ENCODE measurements at places on chromosomes 3 and 15.

- no peak for DNase-seq
Measured at GRCh38 chr3:7573330-7573729, 712.4 kb downstream of the GRM7 start.

DNA sequence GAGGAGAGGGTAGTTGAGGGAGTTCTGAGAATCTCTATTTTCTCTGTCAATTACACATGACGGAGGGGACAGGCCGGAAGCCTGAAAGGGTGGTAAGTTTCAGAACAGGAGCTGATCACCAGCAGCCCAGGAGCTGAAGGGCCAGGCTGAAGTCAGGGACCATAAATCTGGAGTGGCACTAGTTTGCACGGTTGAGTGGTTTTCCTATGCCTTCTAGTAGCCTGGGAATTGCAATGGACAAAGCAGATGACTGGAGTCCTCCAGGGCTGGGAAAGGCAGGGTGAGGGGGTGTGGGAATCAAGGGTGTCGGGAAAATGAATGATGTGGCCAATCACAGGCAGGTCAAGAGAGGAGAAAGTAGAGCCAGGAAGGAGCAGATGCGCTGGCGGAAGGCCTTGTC lies 72.5 kb downstream of the MAGEF1 start:
- no peak for DNase-seq

- peak; percentile 18 for DNase-seq
Measured at GRCh38 chr3:44795197-44795596, 33.6 kb downstream of the KIF15 start.

DNA sequence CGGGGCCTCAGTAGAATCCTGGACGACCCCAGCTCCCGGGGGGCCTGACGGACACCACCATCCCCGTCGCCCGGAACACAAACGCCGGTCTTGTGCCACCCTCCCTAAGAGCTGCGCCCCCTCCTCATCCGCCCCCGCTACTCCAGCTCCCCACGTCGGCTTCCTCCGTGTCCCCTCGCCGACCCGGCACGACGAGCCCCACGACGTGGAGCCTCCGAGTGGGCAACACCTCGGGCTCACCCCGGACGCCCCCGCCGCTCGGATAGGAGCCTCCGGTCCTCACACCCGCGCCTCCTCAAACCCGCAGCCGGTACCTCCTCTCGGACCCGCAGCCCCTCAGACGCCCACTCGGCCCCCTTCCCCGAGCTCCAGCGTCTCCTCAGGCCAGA lies 525 bp downstream of the NPTN start:
- no peak for DNase-seq

DNA sequence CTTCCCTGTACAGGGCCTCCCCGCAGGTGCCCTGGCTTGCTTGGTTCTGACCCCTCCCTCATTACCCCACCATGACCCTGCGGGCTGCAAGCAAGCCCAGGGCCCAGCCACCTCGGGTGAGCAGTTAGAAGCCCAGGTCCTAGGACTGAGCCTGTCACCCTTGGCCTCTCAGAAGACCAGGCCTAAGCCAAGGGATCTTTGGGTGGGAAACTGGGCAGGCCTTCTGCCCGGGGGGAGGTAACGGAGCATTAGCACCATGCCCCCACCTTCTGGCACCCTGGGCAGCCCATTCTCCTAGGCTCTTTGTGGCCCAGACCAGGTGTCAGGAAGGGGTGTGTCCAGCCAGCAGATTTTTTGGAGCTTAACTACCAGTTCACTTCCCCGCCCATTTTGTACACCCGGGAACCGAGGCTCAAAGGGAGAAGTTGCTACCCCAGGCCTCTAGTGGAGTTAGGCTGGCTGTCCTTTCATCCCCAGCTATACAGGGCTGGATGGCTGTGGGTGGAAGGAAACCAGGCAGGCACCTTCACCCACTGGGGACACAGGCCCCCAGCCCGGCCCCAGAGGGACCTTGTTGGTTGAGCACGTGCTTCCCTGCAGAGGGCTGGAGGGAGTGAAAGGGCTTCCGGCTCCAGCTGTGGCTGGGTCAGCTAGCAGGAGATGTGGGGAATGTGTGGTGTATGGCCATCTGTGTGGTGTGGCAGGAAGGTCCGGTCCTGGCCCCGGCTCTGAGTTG lies 1.4 kb downstream of the CSK start:
- no peak for DNase-seq

GRCh38 chr3:72756900-72757299 lies 91.3 kb downstream of the SHQ1 start:
- no peak for DNase-seq

DNA sequence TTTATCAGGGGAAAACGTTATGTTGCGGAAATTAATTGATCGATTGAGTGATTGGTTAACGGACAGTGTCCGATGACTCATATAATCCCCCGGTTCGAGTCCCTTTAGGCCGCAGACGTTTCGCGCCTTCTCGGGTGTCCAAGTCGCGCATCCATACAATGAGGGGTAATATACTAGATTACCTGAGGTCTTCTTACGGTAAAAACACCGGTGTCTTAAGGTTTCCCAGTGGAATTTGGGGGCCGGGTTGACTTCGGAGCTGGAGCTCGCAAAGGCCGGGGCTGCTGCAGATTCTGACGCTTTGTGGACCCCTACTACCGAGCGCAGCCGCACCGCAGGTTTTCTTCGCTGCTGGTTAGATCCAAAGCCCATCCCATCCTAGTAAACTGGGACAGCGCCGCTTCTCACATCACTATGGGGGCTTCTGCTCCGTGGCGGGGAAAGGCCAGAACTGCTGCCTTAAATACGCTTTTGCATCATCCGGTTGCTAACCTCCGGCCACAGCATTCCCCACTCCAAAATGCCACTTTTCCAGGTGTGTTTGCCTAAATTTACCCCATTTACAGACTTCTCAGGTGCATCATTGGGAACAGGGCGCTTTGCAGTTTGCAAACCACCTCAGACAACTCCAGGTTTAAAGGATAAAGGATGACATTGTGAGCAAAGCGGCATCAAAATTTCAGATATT lies 858 bp upstream of the SACM1L start:
- no peak for DNase-seq

DNA sequence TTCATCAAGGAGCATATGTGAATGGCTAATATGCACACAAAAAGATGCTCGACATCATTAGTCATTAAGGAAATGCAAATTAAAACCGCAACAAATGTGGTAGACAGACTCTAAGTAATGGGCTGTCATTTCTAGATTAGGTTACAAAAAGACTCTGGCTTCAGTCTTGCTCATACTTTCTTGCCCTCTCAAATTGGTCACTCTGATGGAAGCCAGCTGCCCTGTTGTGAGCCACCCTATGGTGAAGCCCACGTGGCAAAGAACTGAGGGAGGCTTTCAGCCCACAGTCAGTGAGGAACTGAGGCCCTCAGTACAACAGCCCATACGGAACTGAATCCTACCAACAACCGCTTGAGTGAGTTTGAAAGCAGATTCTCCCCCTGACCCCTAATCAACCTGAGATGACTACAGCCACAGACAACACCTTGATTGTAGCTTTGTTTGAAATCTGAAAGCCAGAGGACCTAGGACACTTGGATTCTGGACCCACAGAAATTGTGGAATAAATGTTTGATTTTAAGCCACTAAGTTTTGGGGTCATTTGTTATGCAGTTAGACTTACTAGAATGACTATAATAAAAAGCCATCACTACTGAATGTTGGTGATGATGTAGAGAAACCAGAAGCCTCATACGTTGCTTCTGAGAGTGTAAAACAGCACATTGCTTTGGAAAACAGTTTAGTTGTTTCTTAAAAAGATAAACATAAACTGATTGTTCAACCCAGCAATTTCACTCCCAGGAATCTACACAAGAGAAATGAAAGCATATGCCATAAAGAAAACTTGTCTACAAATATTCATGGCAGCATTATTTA lies 45.7 kb downstream of the EHHADH start:
- no peak for DNase-seq

GRCh38 chr3:36681867-36682266 lies 82.5 kb downstream of the DCLK3 start:
- no peak for DNase-seq

GRCh38 chr3:66748175-66748876 lies 247.5 kb upstream of the LRIG1 start:
- DNase-seq, result no peak

DNA sequence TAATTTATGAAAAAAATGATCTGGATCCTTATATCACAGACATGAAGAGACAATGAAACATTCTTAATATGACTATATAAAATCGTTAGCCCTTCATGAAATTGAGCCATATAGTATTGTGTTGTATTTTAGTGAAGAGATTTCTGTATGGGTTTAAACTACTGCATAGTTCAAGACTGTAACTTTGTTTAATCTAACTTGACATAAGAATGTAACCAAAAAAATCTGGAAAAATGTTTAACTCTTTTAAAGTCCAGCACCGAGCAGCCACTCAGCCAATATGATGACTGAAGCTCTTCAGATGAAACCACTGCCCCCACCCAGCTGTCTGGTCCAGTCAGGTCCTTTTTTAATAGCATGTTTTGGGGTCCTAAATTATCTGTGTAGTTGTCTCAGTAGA lies 4.9 kb downstream of the NANOGP8 start:
- no peak for DNase-seq

DNA sequence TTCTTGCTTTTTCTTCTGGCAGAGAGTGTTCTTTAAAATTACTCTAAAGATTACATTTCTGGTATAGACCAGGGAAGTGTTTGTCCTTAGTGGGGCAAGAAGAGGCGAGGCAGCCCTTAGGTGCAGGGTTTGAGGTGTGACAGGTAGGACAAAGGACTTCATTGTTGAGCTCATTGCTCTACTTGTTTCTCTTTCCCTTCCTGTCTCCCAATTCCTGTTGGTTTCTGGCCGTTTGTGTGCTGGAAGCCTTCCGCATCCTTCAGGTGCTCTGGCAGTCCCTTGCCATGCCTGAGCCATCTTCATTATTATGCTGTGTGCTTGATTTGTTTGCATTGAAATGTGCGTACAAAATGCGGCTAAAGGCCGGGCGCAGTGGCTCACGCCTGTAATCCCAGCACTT lies 85.1 kb downstream of the CCK start:
- no peak for DNase-seq

DNA sequence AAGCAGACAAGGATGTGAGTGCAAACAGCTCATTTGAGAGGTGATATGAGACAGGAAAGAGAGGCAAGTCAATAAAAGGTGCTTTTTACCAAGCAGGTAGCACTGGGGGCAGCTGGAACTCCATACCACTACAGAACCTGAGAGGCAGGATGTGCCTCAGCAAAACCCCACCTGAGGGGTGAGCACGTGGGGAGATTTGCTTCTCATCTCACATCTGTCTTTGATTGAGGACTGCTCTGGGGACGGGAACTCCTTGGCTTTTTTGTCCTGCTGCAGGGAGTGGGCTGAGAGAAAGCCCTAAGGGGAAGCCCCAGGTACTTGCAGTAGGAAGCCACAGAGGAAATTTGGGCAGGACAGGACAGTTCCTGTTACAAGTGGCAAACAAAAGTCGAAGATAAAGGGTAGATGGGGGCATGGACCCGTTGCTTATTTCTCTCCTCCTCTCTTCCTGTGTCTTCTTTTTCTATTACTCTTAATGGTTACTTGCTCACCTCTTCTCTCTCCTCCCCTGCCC lies 27.1 kb downstream of the CFAP161 start:
- DNase-seq, result no peak

- DNase-seq, result no peak
Measured at GRCh38 chr3:147119989-147120388, 286.4 kb downstream of the ZIC4 start.

DNA sequence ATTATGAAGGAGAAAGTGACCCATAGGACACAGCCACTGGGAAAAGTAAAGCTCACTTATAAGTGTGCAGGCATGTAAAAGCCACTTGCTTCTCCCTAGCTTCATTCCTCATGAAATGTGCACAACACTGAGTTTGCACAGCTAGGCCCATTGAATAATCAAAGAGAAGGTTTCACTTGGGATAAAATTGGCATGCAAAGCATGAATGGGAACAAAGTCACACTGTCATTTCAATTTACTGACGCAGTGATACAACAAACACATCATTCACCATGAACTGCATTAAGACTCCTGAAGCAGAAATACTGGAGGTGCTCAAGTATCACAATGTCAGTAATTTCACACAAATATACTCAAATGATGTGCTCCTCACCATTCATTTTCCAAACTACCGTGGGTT lies 61.1 kb downstream of the KCNMB2 start:
- no peak for DNase-seq

DNA sequence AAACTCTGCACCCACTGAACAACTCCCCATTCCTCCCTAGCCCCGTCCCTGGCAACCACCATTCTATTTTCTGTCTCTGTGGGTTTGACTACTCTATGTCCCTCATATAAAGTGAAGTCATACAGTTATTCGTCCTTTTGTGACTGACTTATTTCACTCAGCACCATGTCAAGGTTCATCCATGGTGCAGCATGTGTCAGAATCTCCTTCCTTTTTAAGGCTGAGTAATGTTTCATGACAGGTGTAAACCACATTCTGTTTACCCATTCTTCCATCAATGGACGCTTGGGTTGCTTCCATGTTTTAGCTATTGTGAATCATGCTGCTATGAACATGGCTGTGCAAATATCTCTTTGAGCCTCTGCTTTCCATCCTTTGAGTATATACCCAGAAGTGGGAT lies 192.3 kb upstream of the NSMCE3 start:
- no peak for DNase-seq

DNA sequence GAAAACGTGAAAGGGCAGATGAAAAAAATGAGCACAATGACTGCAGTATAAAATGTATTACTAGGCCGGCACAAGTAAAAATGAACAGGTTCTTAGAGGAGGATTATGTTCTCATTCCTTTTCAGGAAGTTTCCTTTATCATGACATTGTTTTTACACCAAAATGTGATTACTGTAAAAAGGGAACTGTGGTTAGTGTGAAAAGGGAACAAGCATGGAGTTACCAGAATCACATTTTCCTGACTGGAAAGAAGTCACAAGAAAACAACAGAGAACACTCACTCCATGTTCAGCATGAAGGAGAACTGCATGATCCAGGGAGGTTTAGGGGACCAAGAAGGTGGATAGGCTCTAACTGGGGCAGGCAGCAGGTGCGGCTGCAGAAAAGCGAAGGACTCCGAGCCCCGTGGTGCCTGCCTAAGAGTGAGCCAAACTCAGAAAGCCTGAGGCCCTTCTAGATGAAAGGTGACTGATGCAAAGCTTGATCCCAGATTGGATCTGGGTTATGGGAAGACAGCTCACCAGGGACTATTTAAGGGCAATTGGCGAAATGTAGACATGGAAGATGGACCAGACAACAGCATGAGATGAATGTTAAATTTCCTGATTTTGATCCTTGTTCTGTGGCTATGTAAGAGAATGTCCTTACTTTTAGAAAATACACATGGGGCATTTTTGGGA lies 77.3 kb downstream of the CCR1 start:
- DNase-seq, result no peak

- no peak for DNase-seq
Measured at GRCh38 chr3:187359798-187360486, 8.2 kb upstream of the RTP4 start.

GRCh38 chr3:102514241-102514640 lies 79.4 kb downstream of the ZPLD1 start:
- DNase-seq, result no peak

DNA sequence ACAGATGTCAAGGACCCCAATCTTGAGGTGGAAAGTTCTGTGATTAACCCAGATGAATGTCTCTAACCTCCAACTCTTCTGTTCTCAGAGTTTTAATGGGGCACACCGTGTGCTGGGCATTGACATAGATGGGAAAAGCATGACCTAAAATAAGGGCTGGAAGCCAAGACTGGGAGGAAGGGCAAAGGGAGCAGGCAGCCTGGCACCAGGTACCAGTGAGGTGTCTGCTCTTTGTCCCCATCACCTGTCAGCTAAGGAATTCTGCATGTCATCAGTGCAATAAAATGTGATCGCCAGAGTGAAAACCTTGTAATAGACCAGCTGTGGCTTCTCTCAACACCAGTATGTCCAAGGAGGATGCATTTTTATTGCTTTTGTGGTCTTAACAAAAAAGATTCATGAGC lies 143.5 kb upstream of the TPM1 start:
- DNase-seq, result no peak

GRCh38 chr15:85630311-85630710 lies 164.4 kb downstream of the KLHL25 start:
- no peak for DNase-seq

All from H54 (cell line).